ENCODE measurements at places on chromosomes 6 and 20.

DNA sequence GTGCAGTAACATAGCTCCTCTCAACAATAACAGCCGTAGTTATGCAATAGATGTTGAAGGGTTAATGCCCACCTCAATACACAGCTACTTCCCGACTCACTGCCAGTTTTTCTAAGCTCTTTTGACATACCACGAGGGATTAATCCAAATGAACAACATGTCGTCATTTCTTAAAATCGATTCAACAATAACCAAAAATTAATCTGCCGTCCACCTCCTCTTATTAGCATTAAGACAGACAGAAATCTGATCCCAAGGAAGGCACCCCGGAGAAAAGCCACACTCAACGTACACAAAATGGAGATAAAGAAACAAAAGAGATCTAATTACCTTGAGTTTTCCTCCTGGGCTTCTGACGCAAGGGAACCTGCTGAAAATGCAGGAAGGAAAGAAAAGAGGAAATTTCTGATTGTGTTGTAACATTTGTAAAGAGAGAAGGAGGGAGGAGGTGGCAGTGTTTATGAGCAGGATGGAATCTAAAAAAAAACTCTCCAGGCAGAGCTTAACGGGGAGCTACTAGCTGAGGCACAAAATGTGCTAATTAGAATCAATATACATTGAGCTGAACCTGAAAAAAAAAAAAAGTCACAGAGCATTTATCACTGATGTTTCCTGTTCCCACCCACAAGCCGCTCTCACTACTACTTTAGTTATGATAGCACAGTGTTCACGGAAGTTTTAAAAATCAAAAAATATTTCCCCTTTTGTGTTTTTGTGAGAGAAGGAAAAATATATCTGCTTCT lies 109.3 kb downstream of the IPCEF1 start:
- peak; percentile 45 for DNase-seq

- no peak for DNase-seq
Observed at GRCh38 chr20:16587066-16587465, 13.8 kb upstream of the KIF16B start.

GRCh38 chr6:32401284-32401963 lies 5.6 kb downstream of the BTNL2 start:
- no peak for DNase-seq

DNA sequence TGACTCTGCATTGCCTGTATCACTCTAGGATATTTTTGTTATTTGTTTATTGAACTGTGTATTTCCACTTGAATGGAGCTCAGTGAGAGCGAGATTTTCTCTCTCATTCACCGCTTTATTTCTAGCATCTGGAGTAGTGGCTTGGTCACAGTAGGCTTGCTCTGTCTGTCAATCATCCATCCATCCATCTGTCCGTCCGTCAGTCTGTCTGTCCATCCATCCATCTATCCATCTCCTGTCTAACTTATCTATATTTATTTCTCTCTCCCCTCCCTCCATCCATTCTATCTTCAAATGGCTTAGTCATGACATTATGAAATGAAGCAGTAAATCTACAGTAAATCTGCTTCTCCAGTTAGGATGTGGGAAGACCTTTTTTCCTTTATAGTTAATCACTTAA lies 94.6 kb downstream of the TIAM2 start:
- no peak for DNase-seq

GRCh38 chr20:45456632-45457031 lies 12.9 kb upstream of the WFDC2 start:
- DNase-seq: peak; percentile 50

- DNase-seq: no peak
Observed at GRCh38 chr6:123519189-123519505, 117.6 kb downstream of the TRDN start.

GRCh38 chr6:65999288-65999791 lies 292.3 kb upstream of the EYS start:
- no peak for DNase-seq

- DNase-seq: no peak
Observed at GRCh38 chr6:6293317-6293716, 27.1 kb downstream of the F13A1 start.

DNA sequence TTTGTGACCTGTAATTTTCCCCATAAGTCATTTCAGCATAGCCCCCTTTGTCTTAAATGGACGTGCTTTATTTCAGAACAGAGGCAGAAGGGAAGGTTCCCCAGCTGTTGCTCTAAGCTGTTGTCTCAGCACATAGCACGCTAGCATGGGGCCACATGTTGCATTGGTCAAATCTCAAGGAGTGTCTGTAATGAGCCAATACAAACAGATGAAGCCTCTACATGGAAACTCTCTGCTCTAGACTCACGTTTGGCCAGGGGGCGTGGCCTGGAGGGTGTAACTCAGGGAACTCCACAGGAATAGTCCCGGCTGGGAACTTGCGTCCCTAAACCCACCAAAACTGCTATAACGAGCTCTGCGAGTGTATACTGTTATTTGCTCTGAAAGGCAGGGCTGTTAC lies 35.2 kb upstream of the SLC22A2 start:
- DNase-seq: no peak

- no peak for DNase-seq
Observed at GRCh38 chr6:142699391-142699790, 245.6 kb downstream of the HIVEP2 start.

DNA sequence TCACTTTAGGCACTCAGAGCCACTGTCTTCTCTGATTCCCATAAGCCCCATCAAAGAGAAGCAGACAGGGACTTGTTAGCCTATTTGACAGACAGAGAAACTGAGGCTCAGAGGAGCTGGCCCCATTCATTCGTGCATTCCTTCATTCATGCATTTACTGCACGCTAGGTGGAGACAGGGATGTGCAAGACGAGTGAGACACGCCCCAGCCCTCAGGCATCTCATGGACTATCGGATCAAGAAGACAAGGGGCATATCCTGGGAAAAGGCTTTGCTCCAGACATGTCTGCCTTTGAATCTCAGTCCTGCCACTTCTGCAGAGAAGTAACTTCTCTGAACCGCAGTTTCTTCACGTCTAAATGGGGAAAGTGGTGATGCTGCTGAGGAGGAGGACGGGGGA lies 54.1 kb downstream of the BPIFB1 start:
- no peak for DNase-seq

- no peak for DNase-seq
Observed at GRCh38 chr6:28901831-28902230, 22.0 kb downstream of the TRIM27 start.

DNA sequence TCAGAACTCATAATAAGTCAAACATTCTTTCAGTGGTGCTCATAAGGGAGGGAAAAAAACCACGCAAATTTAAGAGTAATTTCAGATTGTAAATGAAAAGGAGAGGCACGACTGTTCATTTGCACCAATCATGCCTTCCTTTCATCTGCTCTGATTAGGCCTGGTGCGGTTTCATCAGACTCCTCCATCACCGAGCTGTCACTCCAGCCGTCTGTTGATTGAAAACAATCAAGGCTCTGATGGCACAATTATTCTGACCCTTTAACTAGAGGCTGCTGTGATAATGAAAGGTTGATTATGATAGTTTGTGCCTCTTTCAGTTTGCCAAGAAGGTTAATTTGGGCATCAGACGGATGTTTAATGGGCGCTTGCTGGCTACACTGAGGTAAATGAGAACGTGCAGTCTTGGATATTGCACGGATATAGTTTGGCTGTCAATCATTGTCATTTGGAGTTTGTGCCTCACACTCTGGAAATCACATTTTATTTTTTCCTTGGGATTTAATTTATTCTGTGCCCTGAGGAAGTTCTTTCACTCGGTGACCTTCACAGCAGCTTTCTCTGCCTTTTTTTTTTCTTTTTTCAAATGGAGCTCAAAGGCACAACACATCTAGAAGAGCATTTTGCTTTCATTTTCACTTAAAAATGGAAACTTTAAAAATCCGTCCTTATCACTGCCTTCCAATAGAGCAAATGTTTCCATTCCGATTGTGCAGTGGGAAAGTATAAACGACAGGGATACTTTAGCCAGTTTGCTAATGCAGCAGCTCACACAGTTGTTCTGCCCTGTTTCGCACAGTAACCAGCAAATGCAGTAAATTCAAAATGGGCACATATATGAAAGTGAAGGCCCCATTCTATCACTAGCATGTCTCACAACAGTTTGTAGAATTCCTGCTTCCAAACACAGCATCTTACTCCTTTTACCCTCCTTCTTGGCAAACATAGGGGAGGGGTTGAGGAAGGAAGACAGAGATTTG lies 172.8 kb downstream of the KLHL32 start:
- no peak for DNase-seq

- no peak for DNase-seq
Observed at GRCh38 chr6:35487658-35488516, 9.0 kb downstream of the TEAD3 start.

GRCh38 chr6:157368359-157369049 lies 12.5 kb upstream of the ZDHHC14 start:
- DNase-seq: no peak

DNA sequence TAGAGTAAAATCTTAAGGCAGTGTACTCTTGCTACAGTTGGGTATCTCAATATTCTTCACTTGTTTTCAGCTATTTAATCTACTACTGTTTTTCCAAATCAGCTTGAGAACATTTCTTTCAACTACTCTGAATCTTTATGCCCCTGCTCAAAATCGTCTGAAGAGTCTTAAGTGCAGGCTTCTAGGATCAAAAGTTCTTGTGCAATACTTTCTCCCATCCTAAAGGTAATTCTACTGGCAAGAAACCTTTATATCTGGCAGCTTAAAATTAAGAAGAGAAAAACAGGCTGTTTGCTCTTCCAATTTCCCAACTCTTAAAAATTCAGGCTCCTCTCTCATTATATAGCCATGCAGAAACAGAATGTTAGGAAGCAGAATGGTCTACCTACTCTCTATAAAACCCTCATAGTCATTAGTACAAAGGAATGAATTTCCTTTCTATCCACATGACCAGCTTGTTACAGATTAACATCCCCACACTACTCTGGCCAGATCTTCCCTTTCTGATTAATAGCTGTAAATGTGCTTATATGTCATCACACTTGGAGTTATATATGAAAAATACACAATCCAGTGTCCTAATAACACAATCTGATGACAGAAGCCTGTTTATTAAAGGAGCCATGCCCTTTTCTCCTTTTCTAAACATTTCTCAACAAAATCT lies 122.2 kb upstream of the FAM184A start:
- DNase-seq: no peak

DNA sequence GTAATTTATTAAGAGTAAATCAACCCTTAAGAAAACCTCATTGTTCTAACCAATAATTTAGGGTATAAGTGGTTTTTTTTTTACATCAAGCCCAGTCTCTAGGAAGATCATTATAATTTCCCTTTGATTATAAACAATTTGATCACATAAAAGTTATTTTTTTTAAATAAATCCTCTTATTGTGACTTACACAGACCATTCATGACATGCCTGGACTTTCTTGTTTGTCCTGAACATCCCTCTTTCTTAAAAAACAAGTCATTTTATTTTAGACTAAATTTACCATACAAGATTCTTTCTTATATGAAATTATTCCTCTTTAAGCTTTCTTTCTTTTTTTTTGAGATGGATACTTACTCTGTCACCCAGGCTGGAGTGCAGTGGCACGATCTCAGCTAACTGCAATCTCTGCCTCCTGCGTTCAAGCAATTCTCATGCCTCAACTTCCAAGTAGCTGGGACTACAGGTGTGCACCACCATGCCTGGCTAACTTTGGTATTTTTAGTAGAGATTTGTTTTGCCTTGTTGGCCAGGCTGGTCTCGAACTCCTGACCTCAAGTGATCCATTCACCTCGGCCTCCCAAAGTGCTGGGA lies 53.6 kb upstream of the AGPAT4 start:
- no peak for DNase-seq

DNA sequence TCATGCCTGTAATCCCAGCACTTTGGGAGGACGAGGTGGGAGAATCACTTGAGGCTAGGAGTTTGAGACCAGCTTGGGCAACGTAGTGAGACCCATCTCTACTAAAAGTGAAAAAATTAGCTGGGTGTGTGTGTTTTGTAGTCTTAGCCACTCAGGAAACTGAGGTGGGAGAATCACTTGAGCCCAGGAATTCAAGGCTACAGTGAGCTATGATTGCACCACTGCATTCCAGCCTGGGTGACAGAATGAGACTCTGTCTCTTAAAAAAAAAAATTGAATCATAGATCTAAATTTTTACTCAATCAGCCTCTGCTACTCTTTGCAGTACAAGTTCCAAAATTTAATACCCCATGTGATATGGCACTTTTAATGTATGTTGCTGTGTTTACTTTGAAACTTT lies 121.6 kb downstream of the ARMC2 start:
- DNase-seq: no peak

DNA sequence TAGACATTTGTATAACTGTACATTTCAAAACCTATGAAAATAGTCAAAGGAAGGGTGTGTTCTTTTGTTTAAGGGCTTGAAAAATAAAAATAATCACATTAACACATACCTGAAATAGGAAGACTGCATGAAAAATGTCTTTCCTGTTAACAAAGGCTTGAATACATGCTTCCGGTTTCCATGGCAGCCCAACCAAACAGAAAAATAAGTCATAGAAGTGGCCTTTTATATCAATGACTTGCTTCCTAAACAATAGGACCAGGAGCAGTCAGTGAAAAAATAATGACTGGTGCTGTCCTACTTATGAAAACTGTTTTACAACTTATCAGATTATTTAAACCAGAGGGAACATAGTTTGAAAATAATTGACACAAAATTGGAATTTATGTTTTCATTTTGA lies 412.6 kb upstream of the PLCB4 start:
- DNase-seq: peak; percentile 59

GRCh38 chr6:25354078-25354932 lies 75.1 kb downstream of the CARMIL1 start:
- DNase-seq: no peak

- no peak for DNase-seq
Observed at GRCh38 chr6:6893701-6894100, 214.1 kb upstream of the RREB1 start.

GRCh38 chr20:63163596-63164483 lies 52.1 kb downstream of the YTHDF1 start:
- DNase-seq: no peak

GRCh38 chr6:145798530-145798929 lies 16.1 kb downstream of the FBXO30 start:
- no peak for DNase-seq

- no peak for DNase-seq
Observed at GRCh38 chr6:167797011-167797471, 29.7 kb upstream of the AFDN start.

- DNase-seq: peak; percentile 64
Observed at GRCh38 chr6:37381579-37381978, 27.8 kb downstream of the RNF8 start.

DNA sequence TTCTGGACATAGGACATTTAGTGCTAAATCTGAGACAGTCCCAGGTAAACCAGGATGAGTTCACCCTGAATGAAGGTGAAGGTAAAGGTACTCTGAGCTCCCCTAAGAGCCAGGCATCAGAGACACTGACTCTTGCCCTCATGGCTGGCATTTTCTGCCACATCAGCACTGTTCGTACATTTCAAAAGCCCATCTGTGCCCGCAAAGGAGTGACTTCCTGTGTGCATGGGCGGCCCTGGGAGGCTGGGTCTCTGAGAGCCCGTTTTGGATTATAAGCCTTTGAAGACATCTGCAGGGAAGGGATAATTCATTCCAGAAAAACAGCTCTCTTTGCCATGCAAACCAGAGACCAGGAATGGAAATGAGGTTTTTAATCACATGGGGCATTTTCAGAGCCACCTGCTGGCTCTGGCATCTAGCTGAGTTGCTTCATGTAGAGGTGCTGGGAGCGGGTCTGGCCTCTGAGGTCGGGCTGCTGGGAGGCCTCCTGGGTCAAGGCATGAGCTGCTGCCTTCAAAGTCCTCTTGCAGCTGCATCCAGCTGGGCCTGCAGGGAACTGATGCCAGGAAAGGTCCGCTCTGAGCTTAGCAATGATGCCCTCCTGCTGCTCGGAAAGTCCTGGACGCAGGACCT lies 348.3 kb downstream of the DHX35 start:
- no peak for DNase-seq

Data from hematopoietic multipotent progenitor cell (in vitro differentiated cells).